CD8-positive, alpha-beta memory T cell (primary cell): ENCODE measurements at places on chromosomes 16 and 17.

DNA sequence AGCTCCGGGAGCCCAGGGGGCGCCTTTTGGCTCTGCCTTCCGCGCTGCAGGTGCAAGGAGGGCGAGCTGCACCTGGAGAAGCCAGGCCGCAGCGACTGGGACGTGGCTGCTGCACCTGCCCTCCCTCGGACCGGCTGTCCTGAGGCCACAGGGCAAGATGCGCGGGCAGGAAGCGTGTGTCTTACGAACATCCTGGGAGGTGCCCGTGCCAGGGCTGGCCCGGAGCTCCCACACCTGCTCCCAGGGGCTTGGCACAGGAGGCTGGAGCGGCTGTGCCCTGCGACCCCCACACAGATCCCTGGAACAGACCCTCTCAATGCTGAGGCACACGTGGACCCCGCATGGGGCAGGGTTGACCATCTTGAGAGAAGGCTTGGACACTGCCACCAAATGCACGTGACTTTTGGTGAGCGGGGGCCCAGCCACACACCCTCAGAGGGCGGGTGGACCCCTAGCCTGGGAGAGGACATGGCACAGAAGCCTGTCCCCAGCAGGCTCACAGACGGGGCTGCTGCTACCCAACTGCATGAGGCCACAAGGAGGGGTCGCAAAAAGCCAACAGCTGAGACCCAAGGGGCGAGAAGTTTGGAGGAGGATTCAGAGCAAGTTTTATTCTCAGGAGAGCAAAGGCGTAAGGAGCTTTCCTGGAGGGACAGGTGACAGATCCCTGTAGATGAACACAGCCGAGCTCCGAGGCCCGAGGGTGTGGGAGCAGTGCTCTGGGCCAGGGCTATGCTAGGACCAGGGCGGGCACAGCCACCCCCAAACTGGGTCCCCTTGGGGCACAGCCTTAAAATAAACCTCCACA lies 11.4 kb downstream of the NDUFAF8 start:
- no peak for DNase-seq

- DNase-seq = no peak
These were observed 31.7 kb upstream of the CDH11 start for GRCh38 chr16:65153365-65154105.

DNA sequence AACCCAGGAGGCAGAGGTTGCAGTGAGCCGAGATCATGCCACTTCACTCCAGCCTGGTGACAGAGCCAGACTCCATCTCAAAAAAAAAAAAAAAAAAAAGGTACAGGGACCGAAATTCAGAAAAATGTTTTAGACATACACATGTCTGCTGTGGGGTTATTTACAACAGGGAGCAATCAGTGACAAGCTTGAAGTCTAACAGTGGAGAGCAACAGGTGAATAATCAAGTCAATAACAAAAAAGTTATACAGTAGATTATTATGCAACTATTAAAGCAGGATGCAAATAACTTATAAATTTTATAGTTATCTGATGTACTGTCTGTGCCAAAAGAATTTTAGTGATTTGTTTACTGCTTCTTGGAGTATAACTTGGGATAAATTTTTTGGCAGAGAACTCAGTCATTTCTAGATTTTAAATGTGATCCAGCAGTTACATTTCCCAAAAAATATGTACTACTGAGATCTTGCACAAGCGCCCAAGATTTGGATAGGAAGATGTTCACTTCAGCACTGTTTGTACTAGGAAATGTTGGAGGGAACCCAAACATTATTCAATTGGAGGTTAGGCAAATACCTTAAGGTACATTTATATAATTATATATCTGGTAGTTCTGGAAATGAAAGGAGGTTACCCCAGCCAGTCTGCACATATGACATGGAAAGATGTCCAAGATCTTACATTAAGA lies 34.1 kb downstream of the EEF2K start:
- no peak for DNase-seq

DNA sequence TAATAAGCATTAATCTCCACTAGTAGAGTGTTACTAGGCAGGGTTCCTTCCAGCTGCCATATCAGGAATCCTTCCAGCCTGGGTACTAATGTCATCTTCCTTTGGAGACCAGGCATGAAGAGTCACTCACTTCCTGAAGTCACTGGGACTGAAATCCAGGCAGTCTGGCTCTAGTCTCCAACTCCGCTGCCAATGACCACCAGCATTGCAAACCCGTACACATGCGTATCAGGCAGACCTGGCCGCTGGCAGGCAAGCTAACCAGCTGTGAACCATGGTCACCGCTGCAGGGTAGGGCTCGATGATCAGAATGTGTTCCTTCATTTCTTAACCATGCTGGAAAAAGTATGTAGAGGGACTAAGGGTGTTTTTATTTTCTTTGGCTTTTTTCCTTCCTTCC lies 255.5 kb downstream of the CDH13 start:
- DNase-seq = no peak

DNA sequence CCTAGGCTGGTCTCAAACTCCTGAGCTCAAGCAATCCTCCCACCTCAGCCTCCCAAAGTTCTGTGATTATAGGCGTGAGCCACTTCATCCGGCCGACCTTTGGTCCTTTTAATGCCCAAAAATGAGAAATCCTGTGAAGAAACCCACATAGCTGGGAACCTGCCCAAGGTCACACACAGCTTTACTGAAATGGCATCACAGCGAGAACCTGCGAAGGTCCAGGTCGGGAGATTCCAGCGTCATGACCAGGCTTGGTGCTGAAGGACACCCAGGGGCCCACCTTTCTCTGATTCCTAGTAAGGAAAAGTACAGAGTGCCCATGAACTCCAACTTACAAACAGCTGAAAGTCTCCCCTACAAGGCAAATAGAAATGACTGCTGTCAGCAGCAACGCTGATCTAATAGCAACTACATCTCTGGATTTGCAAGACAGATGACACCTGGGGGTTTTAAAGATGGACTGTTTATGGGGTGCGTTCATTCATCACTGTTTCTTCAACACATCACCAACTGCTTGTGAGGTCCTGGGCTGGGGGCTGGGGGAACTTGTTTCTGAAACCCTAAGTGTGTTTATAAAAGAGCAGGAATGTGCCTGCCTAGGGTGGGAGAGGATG lies 24.5 kb upstream of the DNAH17 start:
- DNase-seq = no peak

GRCh38 chr16:83137326-83137781 lies 510.6 kb downstream of the CDH13 start:
- DNase-seq = no peak

- no peak for DNase-seq
These were observed at the start of gene MYL4 for GRCh38 chr17:47208744-47209488. MYL4 (plus strand) TSS chr17:47209348; CDS start chr17:47209423, 75 bp downstream.

DNA sequence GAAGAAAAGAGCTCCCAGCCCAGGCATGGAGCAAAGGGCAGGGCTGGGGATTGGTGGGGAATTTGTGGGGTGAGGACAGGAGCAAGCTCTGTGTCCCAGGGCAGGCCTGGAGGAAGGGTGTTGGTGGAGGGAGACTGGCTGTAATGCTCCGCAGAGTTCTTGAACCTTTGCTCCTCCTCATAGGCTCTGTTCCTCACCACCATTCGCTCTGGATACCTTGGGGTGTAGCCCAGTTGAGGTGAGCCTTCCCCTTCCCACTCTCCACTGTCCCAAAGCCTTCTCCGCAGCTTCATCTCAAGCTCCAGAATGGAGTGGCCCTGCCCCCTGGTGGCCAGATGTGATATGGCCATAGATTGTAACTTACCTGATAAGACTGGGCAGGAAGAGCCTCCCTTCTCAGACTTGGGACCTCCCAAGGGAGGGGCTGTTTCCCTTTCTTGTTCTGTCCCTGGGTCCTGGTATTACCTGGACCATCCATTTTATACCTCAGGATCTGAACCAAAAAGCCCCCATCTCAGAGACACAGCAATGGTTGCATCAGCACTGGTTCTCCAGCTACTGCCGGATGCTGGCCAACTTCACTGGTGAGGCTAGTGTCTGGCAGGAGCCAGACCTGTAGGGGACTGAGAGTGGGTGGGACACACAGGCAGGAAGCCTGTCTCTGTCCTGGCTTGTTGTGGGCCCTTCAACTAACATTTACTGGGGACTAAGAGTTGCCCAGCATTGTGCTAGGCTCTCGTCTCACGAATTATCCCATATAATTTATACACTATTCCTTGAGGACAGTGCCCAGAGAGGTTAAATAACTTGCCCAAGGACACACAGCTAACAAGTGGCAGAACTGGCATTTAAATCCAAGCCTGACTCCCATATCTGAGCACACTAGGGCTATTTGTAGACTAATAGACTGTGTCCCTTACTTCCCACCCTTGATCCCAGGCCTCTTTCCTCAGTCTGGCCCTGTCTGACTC lies 19.1 kb upstream of the STAC2 start:
- DNase-seq = peak; percentile 81

DNA sequence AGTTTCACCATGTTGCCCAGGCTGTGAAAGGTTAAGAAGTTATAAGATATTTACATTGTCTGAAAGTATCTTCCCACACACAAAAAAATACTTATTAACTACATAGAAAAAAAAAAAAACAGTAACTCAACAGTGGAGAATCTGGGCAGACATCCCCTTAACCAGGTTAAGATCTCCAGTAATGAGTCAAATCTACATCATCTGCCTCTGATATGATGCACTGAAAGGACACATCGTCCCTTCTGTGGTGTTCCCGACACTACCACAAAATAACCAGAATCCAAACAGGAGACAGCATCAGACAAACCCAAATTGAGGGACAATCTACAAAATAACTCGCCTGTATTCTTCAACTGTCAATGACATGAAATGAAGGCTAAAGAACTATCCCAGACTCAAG lies 40.0 kb downstream of the CMTM4 start:
- no peak for DNase-seq

GRCh38 chr17:9987779-9988585 lies 82.9 kb upstream of the RCVRN start:
- no peak for DNase-seq

GRCh38 chr16:49503256-49504022 lies 129.8 kb downstream of the C16orf78 start:
- no peak for DNase-seq

DNA sequence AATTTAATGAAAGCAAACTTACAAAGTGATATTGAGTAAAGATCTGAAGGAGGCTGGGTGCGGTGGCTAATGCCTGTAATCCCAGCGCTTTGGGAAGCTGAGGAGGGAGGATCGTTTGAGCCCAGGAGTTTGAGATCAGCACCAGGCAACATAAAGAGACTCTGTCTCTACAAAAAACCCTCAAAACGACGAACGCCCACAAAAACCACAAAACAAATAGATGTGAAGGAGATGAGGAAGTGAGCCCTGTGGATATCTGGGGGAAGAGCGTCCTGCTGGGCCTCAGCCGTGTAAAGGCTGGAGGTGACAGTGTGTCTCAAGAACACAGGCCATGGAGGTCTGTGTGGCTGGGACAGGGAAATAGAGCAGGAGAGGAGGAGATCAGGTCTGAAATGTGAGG lies 68.8 kb downstream of the ITFG1 start:
- no peak for DNase-seq

GRCh38 chr17:29710891-29711418 lies 88.2 kb upstream of the CORO6 start:
- DNase-seq = no peak

DNA sequence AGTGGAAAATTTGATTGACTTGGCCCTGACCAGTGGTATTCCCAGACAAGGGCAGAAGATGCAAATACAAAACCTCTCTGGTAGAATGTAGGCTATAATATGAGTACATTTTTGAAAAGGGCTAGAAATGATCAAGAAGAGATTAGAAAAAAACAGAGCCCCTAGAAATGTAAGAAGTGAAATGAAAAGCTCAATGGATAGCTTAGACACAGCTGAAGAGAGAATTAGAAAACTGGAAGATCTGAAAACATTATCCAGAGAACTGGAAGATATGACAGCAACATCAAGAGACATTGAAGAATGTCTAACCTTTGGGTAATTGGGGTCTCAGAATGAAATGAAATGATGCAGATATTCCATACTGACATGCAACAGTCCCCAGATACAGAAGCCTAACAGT lies 105.2 kb upstream of the ZNF750 start:
- DNase-seq = no peak

DNA sequence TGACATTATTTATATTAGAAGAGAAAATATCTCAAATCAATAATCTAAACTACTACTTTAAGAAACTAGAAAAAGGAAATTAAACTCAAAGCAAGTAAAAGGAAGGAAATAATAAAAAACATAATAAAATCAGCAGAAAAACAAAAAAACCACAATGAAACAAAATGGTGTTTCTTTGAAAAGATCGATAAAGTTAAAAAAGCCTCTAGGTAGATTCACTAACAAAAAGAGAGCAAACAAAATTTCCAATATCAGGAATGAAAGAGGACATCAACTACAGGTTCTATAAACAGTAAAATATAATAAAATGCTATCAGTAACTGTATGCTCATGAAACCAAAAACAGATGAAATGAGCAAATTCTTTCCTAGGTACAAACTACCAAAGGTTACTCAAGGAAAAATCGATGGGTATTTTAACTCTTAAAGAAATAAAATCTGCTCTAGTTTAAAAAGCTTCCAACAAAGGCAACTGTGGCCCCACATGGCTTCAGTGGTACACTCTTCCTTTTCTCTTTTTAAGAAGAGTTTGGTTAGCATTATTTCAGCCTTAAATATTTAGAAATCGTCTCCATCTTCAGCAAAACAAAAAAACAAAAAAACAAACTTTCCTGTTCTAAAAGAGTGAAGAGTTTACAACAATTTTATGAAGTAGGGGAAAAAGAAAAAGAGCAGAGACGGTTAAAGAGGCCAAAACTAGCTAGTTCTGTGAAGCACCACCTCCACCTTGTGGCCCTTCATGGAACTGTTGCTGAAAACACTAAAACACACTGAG lies 102.2 kb downstream of the TRIM37 start:
- DNase-seq = peak; percentile 57

DNA sequence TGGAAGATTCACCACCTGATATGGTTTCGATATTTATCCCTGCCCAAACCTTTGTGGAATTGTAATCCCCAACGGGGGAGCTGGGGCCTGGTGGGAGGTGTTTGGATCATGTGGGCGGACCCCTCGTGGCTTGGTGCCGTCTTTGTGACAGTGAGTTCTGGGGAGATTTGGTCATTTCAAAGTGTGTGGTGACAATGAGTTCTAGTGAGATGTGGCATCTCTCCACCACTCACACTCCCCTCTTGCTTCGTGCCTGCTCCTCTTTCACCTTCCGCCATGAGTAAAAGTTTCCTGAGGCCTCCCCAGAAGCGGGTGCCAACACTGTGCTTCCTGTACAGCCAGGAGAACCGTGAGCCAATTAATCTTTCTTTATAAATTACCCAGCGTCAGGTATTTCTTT lies 9.7 kb downstream of the CCDC57 start:
- DNase-seq = no peak

GRCh38 chr17:33267271-33267790 lies 25.8 kb downstream of the ASIC2 start:
- no peak for DNase-seq
